ENCODE measurements at places on chromosomes 3 and 15. TPM values are rescaled to one million over a fixed set of nuclear protein-coding genes. Genes with fewer than 3 reads are reported as not detected.

DNA sequence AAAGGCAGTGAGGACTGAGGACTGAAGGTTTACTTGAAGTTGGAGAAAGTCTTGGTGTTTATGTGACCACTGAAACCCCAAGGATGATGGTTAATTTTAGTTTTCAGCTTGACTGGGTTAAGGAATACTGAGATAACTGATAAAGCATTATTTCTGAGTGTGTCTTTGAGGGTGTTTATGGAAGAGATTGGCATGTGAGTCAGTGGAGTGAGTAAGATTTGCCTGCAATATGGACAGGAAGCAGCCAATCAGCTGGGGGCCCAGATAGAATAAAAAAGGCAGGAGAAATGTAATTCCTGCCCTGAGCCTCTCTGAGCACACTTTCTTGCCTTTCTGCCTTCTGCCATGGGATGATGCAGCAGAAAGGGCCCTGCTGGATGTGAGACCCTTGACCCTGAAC lies 92.4 kb downstream of the KBTBD8 start:
- DNase-seq: no peak
- H3K27me3 ChIP-seq: no peaks in the 10 kb centered on the region
- H3K4me1 ChIP-seq: no peaks in the 10 kb centered on the region
- no peak overlapping the region for H3K27ac ChIP-seq

Gene SPATA12
- 0.47 TPM for total RNA-seq

Gene HCN4
- total RNA-seq: 0.07 TPM

- H3K27me3 ChIP-seq: peaks cover 99% of the 10 kb centered on the region
- H3K36me3 ChIP-seq: no peaks in the 10 kb centered on the region
- DNase-seq: no peak
- H3K27ac ChIP-seq: no peak overlapping the region
- H3K4me3 ChIP-seq: no peak overlapping the region
Measured at GRCh38 chr3:133394561-133395311, 5.1 kb upstream of the BFSP2 start.

- no peaks in the 10 kb centered on the region for H3K36me3 ChIP-seq
- no peak for DNase-seq
- no peaks in the 10 kb centered on the region for H3K27me3 ChIP-seq
- no peaks in the 10 kb centered on the region for H3K4me1 ChIP-seq
- no peak overlapping the region for H3K4me3 ChIP-seq
Measured at GRCh38 chr3:54225841-54226528, 103.6 kb downstream of the CACNA2D3 start.

Measured in Calu3 (cell line).